ENCODE measurements at places on chromosomes 2 and 18. TPM values are rescaled to one million over a fixed set of nuclear protein-coding genes. Genes with fewer than 3 reads are reported as not detected.

- DNase-seq: no peak
These were observed 115.8 kb downstream of the SPHKAP start for GRCh38 chr2:228065686-228066085.

DNA sequence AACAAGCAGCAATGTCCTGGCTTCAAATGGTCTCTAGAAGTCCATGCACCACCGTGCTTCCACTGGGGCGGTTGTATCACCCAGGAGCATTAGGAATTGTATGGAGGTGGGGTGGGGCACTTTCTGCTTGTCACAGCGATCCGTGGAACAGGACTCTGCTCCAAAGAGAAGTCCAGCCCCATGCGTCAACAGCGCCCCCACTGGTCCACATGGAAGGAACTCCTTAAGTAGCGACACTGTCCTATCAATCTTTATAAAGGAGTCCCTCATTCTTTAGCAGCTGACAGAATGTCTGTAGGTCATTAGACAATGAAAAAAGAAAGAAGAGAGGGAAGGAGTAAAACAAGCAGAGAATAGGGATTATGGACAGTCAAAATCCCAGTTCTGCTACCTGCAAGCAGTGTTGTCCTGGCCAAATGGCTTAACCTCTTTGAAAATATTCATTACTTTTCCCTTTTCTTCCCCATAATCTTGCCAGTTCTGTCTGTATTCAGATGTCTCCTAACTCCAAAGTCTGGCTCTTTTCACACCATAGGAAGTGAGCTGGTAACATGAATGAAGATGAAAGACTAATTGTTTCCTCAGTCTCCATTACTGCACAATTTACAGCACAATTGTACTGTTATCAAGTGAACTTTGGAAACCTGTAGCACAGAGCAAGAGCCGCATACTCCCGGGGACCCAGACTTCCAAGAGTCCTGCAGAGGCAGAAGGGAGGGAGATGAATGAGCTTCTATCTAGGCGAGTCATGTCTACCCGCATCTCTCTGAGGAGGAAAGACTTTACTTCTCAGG, 9.9 kb downstream of the NFE2L2 start:
- DNase-seq: peak; percentile 68

HOXD12 gene
- not detected for total RNA-seq

- no peak for DNase-seq
These were observed 67.5 kb upstream of the ATG16L1 start for GRCh38 chr2:233183869-233184418.

GRCh38 chr18:4211111-4211837, 243.8 kb downstream of the DLGAP1 start:
- no peak for DNase-seq

DNA sequence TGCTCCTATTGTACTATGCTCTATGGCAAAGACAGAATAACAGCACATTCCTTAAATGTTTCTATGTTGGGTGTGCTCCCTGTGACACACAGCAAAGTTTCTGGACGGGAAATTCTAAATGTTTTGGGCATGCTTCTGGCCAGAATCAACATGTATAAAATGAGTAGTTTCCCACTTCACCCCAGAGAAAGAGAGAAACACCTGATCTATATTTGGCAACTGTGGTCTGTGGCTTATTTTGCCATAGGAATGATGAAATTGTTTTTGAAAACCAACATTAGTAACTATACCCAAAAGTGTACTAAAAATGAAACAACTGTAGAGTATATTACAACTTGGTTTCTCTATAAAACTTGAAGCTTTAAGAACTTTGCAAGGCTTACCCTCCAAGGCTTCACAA, 89.1 kb downstream of the RAD51AP2 start:
- no peak for DNase-seq

GRCh38 chr2:7983451-7983850, 698.4 kb upstream of the ID2 start:
- DNase-seq: no peak

GRCh38 chr2:9089831-9090230, 86.3 kb upstream of the MBOAT2 start:
- no peak for DNase-seq

RAPGEF4 gene
- total RNA-seq: 14.6 TPM

GRCh38 chr2:230230496-230231200, 5.1 kb downstream of the SP140 start:
- DNase-seq: no peak

Data from right lobe of liver (tissue), 6 donors.